ENCODE measurements at places on chromosomes 16 and 17. TPM values are rescaled to one million over a fixed set of nuclear protein-coding genes. Genes with fewer than 3 reads are reported as not detected.

DNA sequence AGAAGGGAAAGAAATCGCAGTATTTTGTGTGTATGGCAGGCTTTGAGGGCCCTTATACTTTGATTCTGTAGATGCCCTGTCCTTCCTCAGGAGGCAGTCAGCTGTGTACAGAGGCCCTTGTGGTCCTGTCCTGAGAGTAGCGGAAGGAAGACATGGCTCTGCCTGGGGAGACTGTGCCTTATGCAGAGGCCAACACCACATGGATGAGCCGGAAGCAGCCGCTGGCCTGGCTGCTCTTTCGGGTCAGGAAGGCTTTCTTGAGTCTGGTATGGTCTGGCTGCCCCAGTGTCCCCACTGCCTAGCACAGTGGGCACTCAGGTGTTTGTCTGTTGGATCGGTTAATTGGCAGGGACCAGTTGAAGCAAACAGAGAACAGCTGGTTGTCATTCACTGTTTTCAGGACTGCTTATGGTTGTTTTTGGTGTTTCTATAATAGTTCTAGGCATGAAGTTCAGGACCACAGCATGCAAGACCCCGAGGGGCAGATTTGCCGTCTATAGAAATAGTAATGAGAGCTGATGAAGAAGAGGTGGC lies 12.4 kb downstream of the USP10 start:
- DNase-seq, result no peak

- no peak for DNase-seq
Observed at GRCh38 chr17:39064819-39065218, 86.6 kb downstream of the PLXDC1 start.

Gene KRTAP4-3
- total RNA-seq, result not detected

GRCh38 chr16:70430667-70431536 lies 8.0 kb downstream of the ST3GAL2 start:
- DNase-seq, result peak; percentile 75

- DNase-seq, result no peak
Observed at GRCh38 chr17:82776454-82776853, 24.6 kb downstream of the TBCD start.

GRCh38 chr17:78046923-78047322 lies 81.6 kb downstream of the TMC6 start:
- no peak for DNase-seq

Gene PIGQ
- 68.5 TPM for total RNA-seq

All from renal cortical epithelial cell (primary cell).